Thoracic aorta (tissue), 2 donors: ENCODE measurements at places on chromosomes 5 and 9. TPM values are rescaled to one million over a fixed set of nuclear protein-coding genes. Genes with fewer than 3 reads are reported as not detected.

GRCh38 chr9:137891588-137892423 lies 14.2 kb downstream of the CACNA1B start:
- DNase-seq, result no peak

DNA sequence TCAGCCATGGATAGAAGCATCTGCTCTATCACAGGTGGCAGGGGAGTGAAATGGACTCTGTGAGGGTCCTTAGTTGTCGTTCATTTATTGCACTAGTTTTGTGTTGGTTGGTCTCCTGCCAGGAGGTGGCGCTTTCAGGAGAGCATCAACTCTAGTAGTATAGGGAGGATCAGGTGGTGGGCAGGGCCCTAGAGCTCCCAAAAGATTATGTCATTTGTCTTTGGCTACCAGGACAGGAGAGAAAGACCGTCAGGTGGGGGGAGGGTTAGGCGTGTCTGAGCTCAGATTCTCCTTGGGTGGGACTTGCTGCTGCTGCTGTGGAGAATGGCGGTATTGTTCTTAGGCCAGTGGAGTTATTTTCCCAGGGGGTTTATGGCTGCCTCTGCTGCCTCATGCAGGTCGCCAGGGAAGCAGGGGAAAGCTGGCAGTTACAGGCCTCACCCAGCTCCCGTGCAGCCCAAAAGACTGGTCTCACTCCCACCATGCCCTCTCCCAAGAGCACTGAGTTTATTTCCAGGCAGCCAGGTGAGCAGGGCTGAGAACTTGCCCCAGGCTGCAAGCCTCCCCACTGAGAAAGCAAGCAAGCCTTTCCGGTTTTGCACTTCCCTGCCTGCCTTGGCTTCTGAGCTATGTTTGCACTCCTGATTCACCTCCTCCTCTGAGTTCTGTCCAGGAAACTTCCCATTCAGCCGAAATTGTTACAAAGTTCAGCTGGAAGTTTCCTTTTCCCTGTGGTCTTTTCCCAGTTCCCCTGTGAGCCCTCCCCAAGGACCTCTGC lies 317.3 kb downstream of the TAF11L14 start:
- DNase-seq, result no peak

GRCh38 chr9:92790542-92791527 lies 26.2 kb upstream of the BICD2 start:
- DNase-seq, result peak; percentile 44

DNA sequence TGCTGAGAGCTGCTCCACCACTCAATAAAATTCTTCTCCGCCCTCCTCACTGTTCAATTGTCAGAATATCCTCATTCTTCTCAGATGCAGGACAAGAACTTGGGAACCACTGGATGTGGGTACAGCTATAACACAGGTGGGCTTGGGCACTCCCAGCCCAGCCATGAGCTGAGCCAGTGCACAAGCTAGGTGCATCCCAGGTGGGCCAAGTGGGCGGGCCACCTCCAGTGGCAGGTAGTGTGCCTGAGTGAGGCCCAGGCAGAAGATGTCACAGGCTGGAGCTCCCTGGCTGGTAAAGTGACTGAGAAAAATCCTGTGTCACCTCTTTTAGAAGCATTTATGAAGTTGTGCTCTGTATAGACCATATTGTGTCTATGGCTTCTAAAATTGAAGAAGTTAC lies 501.6 kb upstream of the TYRP1 start:
- DNase-seq, result no peak

ZNF462 gene
- total RNA-seq, result 12.3 TPM
